Right atrium auricular region (tissue), 2 donors: ENCODE measurements at places on chromosomes 1 and 21.

GRCh38 chr1:231855926-231856325 is 229.3 kb downstream of the DISC1 start:
- no peak for DNase-seq

DNA sequence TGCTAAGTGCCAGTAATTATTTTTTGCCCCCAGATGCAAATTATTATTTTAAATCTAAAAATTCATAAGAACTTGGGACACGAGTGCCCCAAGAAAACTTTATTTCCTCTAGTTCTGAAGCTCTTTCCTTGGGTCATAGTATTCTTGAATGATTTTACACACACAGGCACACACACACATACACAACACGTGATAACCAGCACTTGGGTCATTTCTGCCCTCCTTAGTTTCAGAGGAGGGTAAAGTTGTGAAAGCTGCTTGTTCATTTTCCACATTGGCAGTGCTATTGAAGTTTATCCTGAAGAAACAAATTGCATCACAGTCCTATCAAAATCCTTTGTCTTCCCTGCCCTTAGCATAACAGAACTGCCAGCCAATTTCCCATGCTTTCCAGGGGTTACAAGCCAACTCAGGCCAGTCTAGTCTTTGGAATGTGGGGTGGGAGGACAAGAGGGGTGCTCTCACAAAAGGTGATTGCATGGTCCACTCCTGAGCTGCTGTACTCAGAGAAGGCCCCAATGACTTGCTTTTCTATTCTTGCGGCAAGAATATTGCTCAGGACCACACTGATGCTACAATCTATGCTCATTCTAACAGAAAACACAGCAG is 98.5 kb upstream of the POGK start:
- DNase-seq, result no peak

DNA sequence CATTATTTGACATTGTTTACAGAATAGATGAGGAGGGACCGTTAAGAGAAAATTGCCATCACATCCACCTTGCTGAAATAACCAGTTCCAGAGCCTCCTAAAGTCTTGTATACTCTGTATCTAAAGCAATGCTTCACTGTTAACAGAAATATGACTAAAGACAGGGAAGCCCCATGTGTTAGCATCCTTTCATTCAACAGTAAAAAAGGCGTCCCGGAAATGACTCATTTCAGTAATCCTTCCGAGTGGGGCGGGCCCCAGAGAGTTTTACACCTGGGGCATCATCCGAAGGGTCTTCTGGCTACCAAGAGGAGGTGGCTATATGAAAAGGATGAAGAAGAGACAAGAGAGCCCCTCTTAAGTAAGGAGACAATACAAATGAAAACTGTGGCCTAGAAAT is 227.2 kb downstream of the SLC45A1 start:
- no peak for DNase-seq

GRCh38 chr1:28309702-28310101 is 19.1 kb upstream of the MED18 start:
- no peak for DNase-seq

DNA sequence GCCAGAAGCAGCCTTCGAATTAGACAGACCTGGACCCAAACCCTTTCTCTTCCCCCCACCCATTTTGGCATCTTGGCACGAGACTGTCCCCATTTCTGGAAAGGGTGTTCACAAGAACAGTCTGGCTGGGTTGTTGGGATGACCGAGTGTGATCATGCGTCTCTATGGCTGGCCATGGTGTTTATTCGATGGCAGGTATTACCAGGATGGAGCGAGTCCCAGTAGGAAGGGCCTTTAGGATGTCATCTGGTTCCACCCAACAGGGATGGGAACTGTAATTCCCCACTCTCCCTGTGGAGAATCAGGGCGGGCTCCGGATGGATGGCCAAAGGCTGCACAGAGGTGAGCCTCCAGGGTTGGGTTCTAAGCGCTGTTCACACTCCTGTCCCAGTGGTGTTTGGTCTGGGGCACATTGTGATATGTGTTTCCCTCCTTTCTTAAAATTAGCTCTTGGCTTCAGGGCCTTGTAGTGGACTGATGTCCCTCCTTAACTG is 33.4 kb upstream of the ATP5PO start:
- no peak for DNase-seq

- peak; percentile 58 for DNase-seq
Measured at GRCh38 chr1:16717336-16718098, 22.8 kb upstream of the RNU1-4 start.

GRCh38 chr1:228799924-228800323 is 64.6 kb downstream of the RHOU start:
- DNase-seq, result no peak

GRCh38 chr1:10074059-10074851 is 41.5 kb downstream of the UBE4B start:
- DNase-seq, result peak; percentile 64

DNA sequence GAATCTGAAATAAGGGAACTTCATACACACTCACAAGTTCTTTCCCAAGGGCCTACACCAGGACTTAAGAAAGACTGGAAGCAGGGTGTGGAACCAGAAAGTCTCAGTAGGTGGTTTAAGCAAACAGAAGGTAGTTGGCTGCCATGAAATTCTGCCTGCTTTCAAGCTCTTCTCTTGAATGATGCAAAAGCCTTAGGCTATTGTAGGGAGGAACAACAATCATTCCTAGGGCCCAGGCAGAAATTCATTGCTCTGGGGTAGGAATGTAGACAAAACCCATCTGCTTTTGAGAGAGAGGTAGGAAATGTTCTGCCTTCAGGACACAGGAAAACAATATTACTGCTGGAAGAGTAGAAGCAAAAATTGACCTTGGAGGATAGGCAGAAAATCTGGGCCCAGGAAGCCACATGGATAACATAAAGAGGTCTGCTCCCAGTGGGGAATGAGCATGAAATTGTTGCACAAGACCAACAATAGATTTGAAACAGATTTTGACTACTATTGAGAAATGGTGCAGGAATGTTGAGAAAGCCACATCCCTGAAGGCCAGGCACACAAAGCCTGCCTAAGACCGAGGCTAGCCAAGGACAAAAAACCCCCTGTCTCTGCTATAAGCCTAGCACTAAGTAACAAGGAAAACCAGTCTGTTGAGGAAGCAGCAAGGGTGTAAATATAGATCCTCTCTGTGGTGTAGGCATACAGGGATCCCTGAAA is 22.7 kb upstream of the SFT2D2 start:
- DNase-seq, result no peak

DNA sequence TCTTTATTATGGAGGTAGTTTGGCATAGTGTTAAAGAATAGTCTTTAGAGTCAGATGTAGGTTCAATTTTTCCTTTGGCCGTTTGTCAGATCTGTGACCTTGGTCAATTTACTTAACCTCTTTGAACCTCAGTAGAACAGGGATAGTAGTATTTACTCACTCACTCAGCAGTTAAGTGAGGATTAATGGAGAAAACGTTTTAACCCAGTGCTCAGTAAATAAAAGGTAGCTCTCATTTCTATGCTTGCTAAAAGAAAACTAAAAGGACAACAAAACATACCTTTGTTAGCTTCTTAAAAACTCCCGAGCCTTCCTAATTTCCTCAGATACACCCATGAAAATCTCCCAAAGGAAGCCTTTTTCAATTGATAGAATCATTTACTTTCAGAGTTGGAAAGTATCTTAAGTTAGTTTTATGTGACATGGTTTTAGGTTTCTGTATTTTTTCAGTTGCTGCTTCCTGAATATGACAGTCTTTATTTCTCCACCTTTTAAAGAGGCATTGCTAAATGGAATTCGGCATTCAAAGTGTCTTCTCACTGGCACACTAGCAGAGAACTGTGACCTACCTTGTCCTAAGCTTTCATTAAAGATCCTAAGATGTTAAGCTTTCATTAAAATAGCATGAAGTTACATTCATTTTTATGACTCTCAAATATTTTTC is 7.8 kb downstream of the ABCD3 start:
- DNase-seq, result no peak

DNA sequence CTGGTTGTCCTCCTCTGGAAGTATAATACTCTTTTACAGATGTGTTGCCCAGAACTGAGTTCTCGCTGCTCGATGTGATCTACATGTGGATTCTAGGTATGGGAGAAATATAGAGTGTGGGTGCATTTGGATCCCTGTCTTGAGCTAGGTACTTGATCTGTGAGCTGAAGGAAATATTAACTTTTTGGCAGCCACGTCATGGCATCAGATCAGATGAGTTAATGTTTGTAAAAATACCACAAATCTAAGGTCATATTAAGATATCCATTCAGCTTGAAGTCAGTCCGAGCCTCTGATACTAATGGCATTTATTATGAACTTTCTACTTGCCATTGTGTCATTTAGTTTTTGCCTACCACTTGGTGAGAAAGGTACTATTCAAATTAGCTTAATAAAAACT is 24.6 kb downstream of the MAPKAPK2 start:
- DNase-seq, result no peak

DNA sequence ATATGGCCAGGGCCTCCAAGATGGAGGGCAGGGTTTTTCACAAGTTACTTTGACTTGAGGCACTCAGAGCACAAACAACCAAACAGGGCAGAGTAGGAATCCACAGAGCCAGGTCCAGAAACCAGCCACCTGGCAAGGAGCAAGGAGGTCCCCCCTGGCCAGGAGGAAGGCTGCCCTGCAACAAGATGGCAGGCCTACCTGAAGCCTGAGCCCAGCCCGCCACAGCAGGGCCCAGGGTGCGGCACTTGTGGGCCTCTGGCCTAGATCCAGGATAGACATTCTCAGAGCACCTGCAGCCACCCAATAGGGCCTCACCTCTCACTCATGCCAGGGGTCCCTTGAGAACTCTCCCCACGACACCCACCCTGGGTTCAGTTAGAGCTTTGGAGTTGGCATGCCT is 11.5 kb downstream of the SH3BGRL3 start:
- no peak for DNase-seq

DNA sequence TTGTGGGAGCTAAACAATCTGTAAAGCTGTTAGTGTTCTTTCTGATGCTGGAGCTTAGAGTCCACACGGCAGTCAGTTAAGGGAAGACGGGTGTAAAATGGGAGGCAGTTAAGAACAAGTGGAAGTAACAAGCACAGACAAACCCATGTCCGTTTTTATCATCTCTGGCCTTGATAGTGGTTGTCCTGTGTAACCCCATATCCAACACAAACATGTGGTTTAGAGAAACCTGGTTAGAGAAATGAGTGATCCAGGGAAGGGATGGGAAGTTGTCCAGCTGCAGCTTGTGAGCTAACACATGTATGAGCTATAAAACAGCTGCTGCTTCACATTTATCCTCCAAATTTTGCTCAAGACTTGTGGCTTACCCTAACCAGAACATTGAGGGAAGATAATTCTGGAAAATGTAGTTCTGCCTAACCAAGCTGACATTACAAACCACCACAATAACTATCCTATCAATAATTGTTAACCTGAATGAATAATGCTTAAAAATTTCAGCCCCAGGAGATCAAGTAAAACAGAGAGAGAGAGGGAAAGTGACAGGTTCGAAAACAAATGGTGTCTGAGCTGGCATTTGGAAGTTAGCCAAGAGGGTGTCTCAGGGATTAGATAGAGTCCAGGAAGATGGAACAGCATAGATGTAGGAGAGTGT is 10.6 kb upstream of the C1orf162 start:
- no peak for DNase-seq

- no peak for DNase-seq
Measured at GRCh38 chr1:230259621-230260020, 166.5 kb downstream of the PGBD5 start.

DNA sequence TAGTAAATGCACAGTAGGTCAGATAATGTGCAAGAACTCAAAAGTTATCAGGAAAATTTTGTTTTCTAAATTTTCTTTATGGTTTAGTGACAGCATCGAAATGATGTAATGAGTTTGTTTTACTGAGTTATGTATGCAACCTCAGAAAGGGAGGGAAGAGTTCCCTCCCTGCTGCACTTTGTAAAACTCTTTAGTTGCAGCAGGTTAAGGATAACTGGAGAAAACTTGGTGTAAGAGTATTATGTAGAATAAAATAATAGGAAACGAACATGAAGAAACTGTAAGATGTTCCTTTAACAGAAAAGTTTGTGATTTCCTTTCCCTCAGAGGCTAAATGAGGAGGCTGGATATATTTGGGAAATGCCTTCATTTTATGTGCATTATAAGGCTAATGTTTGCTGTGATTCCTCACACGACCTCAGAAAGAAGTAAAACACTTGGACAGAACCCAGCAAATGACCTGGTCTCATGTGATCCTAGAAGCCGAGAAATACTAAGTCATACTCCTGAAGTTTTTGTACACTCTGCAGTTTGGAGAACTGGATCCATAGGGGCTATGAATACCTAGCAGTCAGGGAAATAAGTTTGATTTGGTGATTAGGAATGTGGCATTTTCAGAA is 35.4 kb downstream of the ADGRL2 start:
- DNase-seq, result no peak

DNA sequence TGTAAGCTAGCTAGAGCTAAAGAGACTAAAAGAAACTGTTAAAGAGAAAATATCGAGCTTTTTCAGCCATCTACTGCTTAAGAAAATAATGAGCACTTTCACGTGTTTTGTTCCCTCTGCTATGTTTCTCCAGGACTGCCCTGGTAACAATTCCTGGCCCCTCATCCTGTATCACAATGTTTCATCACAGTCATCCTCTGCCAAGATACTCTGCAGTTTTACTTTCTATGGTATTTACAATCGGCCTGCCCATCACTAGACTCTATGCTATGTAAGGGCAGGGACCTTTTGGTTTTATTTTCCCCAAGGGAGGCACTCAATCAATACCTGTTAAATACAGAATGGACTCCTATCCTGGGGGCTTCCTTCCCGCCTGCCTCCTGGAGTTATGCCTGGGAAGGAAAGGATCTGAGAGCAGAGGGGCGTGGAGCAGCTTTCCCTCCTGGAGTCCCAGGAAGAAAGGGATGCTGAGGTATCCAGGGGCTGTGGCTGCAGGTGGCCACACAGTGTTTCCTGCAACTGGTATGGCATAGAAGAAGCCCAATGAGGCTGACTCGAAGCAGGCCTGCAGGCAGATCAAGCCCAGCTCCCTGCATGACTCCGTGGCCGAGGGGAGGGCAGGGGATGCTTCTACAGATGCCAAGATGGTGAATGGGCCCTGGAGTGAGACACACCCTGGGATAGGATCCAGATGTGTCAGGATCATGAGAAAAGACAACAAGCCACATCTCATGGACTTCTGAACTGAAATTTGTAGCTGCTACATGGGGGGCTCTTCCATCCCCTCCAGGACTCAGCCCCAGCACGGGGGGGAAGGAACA is 52.9 kb downstream of the MATN1 start:
- no peak for DNase-seq

DNA sequence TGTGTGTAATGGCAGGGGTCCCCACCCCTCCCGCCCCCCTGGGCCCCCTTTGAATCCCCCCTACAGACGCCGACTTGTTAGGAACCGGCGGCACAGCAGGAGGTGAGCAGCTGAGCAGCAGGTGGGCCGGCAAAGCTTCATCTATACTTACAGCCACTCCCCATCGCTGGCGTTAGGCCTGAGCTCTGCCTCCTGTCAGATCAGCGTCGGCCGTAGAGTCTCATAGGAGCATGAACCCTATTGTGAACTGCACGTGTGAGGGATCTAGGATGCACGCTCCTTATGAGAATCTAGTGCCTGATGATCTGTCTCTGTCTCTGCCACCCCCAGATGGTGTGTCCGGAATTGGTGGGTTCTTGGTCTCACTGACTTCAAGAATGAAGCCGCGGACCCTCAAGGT is 14.9 kb upstream of the VPS26C start:
- DNase-seq, result no peak
